ENCODE measurements at places on chromosomes 6 and 20.

DNA sequence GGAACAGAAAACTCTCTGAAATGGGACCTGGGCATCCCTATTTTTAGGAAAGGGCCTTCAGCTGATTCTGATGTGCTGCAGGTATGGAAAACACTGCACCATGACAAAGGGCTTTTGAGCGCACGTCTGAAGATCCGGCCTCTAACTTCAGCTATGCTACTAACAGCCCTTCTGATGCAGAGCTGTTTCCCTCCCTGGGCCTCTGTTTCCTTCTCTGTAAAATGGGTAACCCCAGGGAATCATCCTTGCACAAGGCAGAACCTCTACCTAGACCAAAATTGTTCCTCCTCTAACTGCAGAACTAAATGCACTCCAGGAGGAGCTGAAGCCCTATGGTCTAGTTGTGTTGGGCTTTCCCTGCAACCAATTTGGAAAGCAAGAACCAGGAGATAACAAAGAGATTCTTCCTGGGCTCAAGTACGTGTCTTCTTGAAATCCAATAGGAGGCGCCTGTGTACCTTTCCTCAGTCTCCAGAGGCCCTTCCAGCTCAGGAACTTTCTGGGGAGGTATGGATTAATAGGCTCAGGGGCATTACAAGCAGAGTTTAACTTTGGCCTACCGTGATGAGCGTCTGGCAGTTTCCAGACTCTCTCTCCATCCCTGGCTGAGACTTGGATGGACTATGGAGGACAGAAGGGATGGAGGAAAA is 5.9 kb downstream of the GPX5 start:
- no peak for DNase-seq

- no peak for DNase-seq
Measured at GRCh38 chr20:59363101-59363500, 62.7 kb downstream of the EDN3 start.

DNA sequence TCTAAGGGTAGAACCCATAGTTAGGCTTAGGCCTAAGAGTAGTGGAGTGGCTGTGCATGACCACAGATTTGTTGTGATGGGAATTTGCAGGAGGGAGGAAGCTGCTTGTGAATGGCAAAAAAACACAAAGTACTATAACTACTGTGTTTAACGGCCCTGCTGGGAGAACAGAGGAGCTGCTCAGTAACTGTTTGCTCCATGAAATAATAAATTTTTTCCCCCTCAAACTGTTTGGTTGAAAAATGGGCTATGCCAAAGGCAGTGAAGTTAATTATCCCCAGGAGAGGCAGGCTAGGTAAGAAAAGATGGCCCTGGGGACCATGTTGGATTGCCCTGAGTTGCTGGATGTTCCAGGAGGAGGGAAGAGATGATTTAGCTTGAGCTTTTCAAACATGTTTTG is 256.5 kb upstream of the PRND start:
- no peak for DNase-seq

DNA sequence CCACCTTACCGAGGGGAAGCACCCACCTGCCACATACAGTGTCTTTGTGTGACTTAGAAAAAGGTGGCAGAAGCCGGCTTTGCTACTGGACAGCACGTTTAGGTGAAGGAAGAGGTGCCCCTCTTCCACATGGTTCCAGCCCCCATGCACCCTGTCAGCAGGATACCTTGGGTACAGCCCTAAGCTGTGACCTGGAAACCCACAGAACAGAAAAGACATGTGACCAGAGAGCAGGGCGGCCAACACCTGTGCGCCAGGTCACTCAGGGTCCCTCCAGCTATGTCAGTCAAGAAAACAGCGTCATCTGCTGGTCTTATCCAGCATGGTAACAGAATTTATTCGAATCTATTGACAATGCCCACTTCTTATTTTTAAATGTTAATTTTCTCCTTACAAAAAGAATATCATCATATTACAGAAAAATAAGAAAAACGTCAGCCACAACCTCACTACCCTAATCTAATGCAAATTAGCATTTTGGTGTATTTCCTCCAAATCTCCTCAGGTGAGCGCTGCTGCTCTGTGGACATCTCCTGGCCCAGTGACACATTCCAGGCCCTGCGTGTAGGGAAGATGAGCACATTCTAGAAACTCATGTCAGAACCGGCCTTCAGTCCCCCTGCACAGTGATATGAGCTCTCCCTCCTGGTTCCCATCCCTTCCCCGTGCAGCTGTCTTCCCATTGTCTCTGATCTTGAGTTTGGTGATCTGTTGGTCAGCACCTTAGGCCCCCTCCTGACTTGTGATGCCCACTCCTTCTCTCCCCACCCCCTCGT is 37.2 kb downstream of the GTF2H5 start:
- no peak for DNase-seq

- no peak for DNase-seq
Measured at GRCh38 chr6:9455864-9456658, 958.8 kb downstream of the TFAP2A start.

GRCh38 chr6:170007468-170008293 is 256.3 kb downstream of the ERMARD start:
- no peak for DNase-seq

GRCh38 chr6:73695619-73696421 is at the start of gene CD109:
TSS of gene CD109 (plus strand) at chr6:73696203. CDS start at chr6:73696216, 13 bp downstream.
- DNase-seq = peak; percentile 65

- DNase-seq = no peak
Measured at GRCh38 chr6:36840432-36841403, 1.5 kb upstream of the CPNE5 start.

GRCh38 chr6:116461331-116461931 is at the start of gene CALHM6:
TSS of gene CALHM6 (plus strand) at chr6:116461375. CDS start at chr6:116461930, 555 bp downstream.
- no peak for DNase-seq

DNA sequence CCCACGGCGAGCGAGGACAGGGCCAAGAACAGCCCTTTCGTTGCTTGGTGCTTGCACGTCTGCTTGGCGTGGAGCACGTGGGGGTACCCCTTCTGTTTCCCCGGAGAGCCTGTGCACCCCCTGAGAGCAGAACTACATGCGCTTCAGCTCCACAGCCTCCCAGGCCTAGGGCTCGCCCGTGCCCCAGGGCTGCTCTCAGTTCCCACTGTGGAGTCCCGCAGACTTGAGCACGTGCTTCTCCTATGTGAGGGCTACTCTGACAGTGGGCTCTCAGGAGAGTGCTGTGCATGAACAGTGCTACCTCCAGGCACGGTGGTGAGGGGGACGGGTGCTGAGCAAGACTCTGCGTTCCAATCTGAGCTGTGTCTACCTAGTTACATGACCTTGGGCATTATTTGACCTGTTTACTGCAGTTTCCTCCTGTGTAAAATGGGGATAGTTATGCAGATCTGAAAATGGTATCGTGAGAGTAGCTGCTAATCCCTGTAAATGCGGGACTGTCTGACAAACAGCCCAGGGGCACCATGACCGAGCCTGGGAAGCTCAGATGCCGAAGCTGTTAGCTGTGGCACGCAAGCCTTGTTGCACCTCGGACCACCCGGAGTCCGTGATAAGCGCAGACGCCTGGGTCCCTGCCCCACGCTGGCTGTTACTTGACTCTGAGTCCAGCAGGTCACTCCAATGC is 82.4 kb downstream of the IRF4 start:
- DNase-seq = no peak

DNA sequence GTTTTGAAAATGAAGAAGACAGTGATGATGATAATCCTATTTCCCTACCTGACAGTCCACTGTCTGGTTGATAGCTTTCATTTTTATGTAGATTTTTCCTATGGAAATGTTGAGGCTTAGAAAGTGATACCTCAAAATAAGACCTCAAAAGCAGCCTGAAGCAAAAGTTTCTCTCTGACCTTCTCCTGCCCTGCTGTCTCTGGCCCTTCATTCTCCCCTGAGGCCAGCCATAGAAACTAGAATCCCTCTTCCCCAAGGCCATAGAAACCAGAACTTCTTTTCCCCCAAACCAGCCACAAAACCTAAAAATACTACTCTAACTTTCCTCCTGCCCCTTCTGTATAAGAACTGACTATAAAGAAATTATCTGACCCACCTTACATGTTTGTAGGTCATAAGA is 52.6 kb upstream of the GCM1 start:
- no peak for DNase-seq

DNA sequence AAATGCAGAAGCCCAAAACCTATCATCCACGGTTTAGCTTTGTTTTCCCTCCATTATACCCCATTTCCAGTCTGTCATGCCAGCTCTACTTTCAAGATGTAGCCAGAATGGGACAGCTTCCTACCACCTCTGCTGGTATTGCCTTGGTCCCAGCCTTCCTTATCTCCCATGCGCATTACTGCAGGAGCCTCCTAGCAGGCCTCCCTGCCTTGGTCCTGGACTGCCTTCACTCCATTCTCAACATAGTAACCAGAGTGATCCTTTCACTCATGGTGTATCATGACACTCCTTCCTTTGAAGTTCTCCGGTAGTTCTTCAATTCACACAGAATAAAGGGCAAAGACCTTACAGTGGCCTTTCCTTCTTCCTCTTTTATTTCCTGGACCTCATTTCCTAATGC is 15.9 kb downstream of the TPD52L1 start:
- no peak for DNase-seq

DNA sequence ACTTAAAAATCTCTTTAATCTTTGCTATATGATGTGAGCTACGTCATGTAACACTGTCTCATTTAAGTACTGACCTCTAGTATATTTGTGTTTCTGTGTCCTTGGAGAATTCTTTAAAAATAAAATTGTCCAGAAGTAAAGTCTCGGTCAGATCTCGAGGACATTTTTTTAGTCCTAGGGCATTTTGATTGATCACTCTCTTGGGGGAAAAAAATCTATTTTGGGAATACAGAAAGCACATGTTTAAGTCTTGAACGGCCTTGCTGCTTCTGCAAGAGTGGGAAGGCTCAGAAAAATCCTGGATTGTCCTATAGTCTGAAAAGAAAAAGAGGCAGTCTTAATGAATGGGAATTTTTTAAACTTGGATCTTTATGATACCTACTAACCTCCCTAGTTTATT is 234.3 kb downstream of the UTRN start:
- DNase-seq = no peak

DNA sequence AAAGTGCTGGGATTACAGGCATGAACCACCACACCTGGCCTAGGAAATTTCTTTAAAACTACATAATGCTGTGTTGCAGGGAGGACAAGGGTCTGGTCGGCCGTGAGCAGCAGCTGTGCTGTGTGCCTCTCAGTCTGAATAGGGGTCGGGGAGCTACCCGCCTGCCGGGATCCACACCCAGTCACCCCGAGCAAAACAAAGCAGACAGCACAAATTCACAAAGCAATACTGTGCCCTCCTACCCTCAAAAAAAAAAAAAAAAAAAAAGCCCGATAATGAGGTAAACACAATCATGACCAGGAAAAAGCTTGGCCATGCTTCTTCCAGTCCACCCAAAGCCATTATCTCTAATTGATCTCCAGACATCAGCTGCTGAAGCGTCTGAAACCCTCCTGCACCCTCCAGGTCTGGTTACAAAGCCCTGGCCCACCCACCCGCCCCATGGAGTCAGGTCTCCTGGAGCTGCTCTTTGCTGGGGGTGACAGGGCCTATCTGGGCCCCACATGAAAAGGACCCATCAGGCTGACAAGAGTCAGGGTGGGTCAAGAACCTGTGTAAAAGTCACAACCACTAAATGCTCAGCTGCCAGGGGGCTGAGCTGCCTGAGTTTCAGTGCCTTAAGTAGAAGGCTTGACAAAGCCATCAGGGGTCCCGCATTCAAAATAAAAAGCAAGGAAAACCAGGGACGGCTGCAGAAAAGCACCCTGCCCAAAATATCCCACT is 88.2 kb downstream of the NOL4L start:
- no peak for DNase-seq

- no peak for DNase-seq
Measured at GRCh38 chr6:25874118-25874517, at the start of gene SLC17A3. TSS of gene SLC17A3 (minus strand) at chr6:25874243. CDS start at chr6:25868387, 5,856 bp downstream.

- DNase-seq = no peak
Measured at GRCh38 chr20:39067526-39068216, 105.5 kb downstream of the DHX35 start.

Data from sciatic nerve (tissue), 2 donors.